ENCODE measurements at places on chromosomes 7 and 10.

DNA sequence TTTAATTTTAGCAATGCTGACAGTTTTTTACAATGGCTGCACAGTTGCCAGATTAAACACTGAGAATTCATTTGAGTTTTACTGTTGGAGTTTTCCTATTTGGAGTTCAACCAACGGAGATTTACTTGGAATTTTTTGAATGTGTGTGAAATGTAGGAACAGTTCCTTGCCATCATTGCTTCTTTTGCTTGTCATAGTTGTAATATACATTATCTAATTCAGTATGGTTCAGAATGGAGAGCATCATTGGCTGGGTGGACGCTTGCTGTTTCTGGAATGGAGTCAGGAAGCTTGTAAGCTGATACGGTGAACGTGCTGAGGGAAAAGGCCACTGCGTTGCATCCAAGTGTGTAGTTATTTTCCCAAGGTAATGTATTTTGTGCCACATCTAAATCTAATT lies 404.3 kb upstream of the KLF6 start:
- DNase-seq: no peak

DNA sequence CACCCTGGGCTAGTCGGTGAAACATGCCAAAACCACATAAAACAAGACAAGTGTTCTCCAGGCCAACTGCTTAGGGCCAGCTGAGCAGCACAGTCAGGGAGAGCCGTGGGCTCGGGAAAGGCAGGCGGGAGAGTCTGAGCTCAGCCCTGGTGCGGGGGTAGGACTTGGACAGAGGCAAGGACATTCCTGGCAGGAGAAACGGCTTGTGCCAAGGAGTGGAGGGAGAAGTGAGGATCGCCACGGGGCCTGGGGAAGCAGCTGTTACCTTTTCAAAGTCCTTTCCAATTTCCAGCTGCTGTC lies 4.2 kb downstream of the ELN start:
- no peak for DNase-seq

GRCh38 chr10:43118631-43119415 lies 19.4 kb upstream of the CSGALNACT2 start:
- no peak for DNase-seq

DNA sequence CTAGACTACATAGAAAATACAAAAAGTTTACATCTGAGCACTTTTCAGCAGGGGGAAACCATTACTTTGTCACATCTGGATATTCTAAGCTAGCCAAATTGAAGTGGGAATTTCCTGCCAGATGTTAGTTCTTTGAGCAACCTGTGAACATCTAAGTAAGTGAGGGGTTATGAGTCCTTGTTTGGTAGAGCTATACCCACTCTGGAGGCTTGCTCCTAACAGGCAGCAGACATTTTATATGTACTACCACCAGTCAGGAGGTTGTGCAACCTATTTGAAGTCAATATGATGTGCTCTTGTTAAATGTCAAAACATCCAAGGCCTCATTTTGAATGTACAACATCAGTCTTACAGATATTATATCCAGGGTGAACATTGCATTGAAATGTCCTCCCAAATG lies 143.3 kb upstream of the KAT6B start:
- DNase-seq: no peak

- DNase-seq: no peak
These were observed 9.9 kb upstream of the NT5C3A start for GRCh38 chr7:33072471-33072870.

DNA sequence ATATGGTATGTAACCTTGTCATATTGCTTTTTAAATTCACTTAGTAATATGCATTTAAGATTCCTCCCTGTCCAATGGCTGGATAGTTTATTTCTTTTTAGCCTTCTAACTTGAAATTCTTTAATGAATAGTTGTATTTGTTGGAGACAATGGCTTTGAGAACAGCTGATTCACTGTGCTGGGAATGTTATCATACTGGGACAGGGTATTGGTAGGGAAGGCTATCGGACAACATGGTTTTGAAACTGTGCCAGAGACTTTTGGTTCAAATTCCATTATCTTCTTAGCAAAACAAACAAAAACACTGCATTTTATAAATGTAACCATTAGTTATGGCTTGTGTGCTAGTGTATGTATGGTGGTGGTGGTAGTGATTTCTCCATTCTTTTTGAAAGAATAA lies 517.1 kb upstream of the ANKRD30A start:
- no peak for DNase-seq

GRCh38 chr7:155533120-155533826 lies 13.1 kb downstream of the CNPY1 start:
- no peak for DNase-seq

GRCh38 chr10:14153570-14154055 lies 177.1 kb downstream of the FRMD4A start:
- DNase-seq: no peak

DNA sequence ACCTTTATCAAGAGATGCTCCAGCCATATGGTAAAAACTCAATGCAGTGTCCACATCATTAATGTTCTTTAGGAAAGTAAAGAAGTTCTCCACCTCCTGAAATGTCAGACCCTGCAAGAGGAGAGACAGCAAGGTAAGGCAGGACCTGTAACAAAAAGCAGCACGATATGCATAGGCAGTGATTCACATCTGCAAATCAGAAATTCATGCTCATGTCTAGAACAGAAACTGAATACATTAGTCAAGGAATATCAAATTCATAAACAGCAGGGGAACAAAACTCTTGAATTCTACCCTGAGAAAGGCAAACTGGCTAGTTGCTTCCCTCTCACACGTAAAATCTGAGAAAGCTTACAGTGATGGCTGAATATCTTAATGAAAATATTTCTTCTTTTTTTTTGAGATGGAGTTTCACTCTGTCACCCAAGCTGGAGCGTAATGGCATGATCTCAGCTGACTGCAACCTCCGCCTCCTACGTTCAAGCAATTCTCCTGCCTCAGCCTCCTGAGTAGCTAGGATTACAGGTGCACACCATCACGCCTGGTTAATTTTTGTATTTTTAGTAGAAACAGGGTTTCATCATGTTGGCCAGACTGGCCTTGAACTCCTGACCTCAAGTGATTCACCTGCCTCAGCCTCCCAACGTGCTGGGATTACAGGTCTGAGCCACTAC lies 53.3 kb upstream of the DNAJB12 start:
- no peak for DNase-seq

- no peak for DNase-seq
These were observed 23.2 kb upstream of the ASL start for GRCh38 chr7:66052447-66052846.

DNA sequence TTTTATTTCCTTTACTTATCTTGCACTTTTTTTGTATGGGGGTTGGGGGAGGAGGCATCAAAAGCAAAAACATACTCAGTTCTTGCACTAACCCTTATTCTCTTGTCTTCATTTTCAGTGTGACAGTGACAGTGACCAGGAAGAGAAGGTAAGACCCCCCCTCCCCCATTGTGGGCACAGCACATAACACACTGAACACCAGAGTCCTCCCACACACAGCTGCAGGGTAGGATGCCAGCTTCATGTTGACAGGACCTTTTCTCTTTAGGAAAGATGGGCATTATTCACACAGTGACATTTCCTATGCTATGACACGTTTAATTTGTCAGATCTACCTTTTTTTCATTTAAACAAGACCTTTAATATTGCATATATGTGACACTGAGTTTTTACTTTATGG lies 696.3 kb upstream of the GALNT17 start:
- no peak for DNase-seq

DNA sequence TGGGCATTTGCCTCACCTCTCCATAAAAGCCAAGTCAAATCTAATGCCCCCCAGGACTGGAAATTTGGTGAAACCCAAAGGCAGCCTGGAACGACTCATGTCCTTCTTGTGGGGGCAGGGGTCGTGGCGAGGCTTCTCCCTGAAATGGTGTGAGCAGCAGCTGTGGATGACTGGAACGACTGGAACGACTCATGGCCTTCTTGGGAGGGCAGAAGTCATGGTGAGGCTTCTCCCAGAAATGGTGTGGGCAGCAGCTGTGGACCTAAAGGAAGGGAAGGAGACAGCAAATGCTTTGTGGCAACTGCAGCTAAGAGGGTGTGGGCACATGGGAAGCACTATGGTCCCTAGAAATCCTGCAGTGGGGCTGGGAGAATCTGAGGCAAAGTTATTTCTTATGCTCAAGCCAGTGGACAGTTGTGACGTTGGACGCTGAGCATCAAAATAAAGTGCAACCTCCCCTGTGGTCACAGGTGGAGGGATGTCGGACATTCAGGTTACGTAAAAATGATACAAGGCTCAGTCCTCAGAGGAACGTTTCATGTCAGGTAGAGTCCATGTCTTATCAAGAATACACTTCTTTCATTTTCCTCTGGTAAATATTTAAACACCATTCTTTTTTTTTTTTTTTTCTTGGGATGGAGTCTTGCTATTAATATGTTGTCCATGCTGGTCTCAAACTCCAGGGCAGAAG lies 107.0 kb upstream of the KIF5B start:
- no peak for DNase-seq

DNA sequence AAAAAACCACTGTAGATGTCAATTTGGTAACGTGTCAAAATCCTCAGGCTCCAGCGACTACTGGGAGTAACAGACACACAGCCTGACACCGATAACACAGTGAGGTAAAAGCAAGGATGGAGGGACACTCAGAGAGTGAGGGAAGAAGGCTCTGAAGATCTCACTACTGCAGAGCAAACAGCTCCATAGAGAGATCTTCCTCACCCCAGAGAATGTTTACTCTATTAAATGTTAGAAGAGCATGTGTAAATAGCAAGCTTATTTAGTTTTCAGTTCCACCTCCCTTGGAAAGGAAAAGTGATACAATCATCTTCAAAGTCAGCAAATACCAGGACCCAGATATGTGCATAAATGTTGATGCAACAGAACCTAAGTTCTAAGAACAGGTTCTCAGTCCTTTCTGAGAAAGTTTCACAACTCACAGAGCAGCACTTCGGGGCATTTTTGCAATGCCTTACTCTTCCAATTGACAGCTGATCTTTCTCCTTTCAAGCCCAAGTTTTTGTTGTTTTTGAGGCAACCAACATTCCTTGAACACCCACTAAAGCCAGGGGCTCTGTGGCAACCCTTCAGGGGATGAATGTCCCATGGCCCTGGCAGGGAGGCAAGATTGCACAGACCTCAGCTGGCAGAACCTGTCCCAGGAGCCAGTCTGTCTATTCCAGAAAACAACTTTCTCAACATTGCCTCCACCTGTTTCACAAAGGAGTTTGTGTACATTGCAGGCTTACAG lies 177.4 kb downstream of the SFMBT2 start:
- no peak for DNase-seq

GRCh38 chr7:129751916-129752315 lies 140.4 kb downstream of the NRF1 start:
- no peak for DNase-seq

DNA sequence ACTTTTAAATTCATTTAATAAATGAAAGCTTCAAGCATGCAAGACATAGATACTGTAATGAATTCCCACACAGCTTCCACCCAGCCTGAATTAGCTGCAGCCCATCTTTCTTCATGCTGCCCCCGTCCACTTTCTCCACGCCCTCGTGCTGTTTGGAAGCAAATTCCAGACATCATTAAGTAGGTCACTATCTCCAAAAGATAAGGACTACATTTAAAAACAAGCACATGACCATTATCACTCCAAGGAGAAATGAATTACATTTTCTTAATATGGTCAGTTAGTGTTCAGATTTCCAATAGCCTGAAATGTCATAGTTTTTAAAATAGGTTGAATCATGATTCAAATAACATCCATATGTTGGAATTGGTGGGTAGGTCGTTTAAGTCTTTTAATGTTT lies 24.3 kb downstream of the LMTK2 start:
- DNase-seq: no peak

- no peak for DNase-seq
These were observed 10.5 kb upstream of the COMMD3 start for GRCh38 chr10:22305721-22306120.

GRCh38 chr7:142516038-142516501 lies 233.2 kb upstream of the PRSS1 start:
- DNase-seq: peak; percentile 68

DNA sequence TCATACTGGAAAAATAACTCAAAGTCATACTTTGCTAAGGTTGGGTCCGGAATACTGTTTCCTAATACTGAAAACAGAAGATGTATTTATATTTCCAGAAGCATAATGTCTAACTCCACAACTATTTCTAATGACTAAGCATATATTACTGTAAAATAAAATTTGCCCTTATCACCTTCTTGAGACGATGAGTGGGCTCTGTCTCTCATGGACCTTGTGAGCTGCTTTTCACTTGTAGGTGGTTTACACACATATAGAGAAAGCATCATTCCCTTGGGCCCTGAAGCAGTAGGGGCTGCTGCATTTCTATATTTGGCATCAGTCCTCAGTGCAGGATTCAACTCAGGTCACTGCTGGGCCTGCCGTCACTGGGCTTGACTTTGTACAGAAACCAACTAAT lies 10.7 kb upstream of the FAM13C start:
- no peak for DNase-seq

GRCh38 chr10:98361131-98362025 lies 53.6 kb downstream of the PYROXD2 start:
- no peak for DNase-seq

- DNase-seq: no peak
These were observed 7.2 kb upstream of the SRI start for GRCh38 chr7:88226886-88227516.

DNA sequence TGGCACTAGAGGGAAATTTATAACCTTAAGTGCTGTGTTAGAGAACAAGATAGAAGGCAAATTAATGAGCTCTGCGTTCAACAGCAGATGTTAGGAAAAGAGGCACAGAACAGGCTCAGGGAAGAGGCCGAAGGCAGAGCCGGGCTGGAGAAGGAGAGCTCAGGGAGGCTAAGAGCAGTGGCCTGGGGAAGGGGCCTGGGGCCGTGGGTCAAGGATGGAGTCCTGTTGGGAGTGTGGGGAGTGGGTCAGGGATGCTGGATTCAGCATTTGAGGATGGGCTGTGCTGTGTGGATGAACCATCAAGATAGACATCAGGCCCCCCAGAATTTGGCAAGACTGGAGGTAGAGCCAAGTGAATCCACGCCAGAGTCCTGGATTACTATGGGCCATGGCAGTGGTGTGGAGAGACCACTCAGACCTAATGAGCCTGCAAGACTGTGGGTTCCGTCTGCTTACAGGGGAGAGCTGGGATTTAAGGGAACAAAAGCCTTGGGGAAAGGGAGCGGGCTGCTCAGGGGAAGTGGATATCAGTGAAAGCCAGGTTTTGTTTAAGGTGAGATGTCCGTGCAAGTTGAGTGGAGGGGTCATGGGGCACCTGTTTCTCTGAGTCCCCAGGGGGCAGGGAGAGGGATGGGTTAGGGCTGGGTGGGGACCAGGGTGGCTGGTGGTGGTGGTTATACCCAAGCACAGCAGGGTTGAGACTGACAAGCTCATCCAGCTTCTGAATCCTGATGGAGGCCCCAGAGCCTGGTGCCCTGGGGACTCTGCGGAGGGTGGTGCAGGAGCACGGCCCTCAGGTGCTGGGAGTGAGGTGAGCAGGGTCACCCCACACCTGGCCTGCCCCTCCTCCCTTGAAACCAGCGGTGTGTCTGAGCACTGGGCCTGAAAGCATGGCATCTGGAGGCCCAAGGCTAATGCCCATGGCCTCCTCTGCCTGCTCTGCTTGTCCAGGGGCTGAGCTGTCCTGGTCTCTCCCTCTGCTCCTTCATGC lies 101.7 kb downstream of the BMS1 start:
- no peak for DNase-seq
